Neural progenitor cell (in vitro differentiated cells): ENCODE measurements at places on chromosomes 1 and 21.

- DNase-seq = no peak
Measured at GRCh38 chr1:208997726-208998312, 585.7 kb upstream of the CAMK1G start.

GRCh38 chr1:75630998-75631397 lies 20.1 kb upstream of the SLC44A5 start:
- DNase-seq = no peak

GRCh38 chr1:6065093-6065858 lies 19.6 kb downstream of the KCNAB2 start:
- no peak for DNase-seq

DNA sequence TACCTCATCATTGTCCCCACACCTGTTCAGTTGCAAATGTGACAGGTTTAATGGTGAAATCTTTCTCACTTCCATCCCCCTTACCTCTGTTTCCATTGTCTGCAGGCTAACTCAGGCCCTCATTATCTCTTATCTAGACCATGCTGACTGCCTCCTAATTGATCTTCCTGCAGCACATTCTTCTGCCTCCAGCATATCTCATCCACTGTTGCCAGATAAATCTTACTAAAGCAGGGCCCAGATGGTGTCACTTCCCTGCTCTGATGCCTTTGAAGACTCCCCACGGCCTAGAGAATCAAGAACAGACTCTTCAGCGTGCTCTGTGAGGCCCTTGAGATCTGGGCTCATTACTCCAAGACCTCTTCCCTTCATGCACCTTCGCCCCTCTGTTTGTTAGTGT lies 230.1 kb downstream of the DUSP10 start:
- peak; percentile 8 for DNase-seq

- DNase-seq = no peak
Measured at GRCh38 chr1:242877229-242877628, 352.7 kb upstream of the PLD5 start.

DNA sequence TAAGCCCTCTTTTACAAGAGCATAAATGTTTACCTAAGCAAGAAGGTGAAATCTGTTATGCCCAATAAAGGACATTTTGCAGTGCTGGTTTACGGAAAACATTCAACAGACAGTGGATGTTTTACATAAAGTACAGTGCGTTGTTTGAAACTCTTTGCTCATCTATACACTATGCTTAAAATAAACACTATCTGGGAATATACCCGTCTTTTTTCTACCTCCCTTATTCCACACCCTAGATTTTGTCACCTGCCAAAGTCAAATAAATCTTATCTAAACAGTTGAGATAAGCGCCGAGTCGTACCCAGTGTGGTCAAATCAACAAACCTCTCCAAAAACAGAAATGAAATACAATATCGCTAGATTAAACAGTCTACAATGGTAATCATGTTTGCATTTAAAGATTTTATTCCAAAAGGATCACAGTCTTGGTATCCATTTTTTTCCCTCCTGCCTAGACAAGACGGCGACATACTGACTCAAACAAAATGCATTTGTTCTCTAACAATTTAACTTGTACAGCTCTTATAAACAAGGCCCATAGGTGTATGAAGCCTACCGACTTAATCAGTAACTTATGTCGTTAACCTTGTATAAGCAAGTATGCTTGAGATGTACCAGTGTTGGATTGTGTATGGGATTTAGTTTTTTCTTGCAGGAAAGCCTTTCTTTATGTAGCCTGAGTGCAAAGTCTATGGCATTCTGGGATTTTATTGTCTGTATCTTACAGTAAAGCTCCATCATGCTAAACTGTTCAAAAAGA lies 189.1 kb downstream of the FMN2 start:
- no peak for DNase-seq

DNA sequence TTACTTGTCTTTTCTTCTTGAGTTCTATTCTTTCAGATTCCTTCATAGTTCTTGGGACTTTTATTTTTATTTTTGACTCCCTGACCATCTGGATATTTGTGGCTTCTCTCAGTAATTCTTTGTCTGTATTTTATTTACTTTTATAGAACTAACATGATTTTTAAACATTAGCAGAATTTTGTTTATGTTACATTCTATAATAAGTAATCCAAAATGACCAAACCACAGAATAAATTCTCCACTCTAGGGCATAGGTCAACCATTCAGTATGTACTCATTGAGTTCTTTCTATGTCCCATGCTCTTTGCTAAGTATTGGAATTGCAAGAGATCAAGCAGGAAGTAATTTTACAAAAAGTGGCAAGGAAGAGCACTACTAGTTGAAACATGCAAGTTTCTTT lies 969.0 kb downstream of the TTLL7 start:
- DNase-seq = no peak

GRCh38 chr1:243946946-243947345 lies 96.9 kb upstream of the AKT3 start:
- peak; percentile 59 for DNase-seq
